ENCODE measurements at places on chromosomes 7 and 10.

DNA sequence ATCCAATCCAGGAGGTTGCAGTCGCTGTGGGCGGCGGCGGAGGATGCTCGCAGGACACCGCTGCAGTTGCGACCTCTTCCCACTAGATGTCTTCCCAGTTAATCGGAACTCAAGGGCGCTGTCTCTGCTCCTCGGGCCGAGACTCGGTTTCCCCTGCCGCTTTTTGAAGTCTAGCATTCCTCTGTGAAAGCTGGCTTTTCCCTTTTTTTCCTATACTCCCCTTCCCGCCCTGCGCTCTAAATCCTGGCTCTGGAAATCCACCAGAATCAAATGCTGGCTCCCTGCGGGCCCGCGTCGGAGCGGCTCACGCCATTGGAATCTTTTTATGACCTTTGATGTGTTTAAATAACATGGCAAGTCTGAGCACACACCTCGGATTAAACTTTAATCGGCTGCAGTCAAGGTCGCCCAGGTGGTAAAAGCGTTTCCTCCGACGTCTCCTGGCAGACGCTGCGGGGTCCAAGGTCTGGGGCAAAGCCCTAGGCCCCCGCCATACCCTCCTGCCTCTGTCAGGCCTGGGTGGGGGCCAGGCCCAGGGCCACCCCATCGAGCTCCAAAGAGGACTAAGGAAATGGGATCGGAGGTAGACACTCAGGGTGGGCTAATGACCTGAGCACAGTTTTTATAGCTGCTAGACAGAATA, 10.7 kb upstream of the HOXA13 start:
- DNase-seq = no peak

- no peak for DNase-seq
Observed at GRCh38 chr7:123270570-123270969, 70.8 kb upstream of the SLC13A1 start.

DNA sequence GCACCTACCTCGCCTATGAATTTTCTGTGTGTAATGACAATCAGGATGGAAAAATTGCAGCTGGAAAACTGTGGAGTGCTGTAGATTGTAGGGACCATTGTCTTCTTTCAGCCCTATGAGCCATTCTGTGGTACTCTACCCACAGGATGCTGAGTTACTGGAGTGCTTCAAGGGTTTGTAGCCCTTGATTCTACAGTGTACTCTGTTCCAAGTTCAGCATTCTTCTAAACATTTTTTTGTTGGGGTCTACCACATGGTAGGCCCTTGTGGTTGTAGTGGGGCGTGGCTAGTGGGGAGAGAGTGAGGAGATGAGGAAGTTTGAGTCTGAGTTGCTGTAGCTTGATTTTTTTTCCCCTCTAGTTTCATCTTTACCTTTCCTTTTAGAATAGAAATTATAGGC, 33.5 kb downstream of the REEP3 start:
- no peak for DNase-seq

DNA sequence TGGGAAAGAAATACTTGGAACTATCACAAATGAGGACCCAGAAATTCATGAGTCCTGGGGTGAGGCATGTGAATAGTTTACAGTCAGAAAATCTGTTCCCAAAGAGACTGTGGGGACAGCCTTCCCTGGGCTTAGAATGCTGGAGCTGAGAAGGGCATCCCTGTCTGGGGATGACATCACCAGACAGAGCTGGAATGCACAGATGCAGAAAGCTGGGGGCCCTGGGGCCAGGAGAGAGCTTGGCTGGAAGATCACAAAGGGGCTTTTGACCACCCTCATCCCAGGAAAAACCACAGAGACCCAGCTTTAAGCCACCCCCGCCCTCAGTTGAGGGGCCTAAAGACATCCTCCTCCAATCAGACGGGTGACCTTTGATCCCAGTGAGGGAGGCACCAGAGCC, 264.5 kb downstream of the PLXNA4 start:
- DNase-seq = no peak

- DNase-seq = no peak
Observed at GRCh38 chr7:43105521-43106120, 6.8 kb upstream of the HECW1 start.

DNA sequence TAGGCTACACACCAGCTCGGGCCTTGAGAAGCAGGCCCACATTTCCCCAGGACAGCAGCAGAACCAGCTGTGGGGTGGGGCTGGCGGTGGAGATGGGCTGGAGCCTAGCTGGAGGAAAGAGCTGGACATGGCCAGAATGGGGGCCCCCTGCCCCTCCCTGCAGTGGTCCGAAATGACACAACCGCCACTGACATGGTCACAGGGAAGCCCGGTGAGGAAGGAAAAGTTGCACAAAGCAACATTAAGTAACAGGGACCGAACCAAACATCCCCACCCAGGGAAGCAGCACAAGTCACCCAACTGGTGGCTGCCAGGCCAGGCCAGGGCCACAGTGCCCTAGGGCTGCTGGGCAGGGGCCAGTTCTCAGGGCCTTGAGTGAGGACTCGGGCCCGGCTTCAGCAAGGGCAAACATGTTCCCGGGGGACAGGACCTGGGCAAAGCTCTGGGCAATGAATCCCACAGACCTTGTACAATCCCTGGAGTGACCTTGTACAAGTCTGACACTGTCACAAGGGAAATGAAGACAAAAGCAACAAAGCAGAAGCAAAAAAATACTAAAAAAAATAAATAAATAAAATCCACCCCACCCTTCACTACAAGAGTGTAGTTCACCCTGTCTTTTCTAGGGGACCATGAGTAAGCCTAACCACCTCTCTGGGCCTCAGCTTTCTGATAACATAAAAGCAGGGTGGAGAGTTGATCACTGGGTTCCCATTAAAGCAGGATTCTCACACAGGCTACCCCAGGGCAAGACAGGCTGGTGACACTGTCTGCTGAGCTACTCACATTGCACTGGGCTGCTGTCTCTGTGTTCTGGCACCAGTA, 33.0 kb downstream of the PSAP start:
- no peak for DNase-seq

DNA sequence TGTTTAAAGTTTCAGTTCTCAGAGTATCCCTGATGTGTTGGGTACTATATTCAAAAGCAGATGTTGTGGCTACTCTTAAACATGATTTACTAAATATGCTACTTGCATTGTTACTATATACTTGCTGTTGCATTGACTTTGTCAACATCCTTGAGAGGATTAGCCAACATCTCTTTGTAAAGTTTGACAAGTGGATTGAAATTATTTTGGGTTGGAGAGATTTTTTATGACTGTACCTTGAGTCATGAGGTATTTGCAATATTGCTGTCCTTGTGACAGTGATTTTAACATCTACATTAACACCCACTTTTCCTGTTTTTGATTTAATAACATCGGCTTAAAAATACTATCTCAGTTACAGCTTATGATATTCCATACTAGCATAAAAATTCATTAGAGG, 31.9 kb downstream of the MRC1 start:
- no peak for DNase-seq

DNA sequence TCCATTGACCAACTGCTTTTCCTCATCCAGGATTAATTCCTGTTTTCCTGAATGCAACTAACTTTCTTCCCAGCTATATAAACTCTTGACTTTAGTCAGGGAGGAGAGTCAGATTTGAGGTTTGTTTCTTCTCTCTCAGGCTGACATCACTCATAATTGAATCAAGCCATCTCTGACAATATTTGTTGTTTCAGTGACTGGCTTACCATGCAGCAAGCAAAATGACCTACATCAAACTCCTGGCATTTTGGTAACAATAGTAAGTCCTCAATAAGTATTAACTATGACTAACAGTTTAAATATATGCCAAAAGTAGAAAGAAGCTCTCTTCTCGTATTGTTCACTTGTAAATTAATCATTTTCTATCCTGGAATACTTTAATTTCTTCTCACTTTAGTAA, 625.7 kb upstream of the KCND2 start:
- DNase-seq = no peak

DNA sequence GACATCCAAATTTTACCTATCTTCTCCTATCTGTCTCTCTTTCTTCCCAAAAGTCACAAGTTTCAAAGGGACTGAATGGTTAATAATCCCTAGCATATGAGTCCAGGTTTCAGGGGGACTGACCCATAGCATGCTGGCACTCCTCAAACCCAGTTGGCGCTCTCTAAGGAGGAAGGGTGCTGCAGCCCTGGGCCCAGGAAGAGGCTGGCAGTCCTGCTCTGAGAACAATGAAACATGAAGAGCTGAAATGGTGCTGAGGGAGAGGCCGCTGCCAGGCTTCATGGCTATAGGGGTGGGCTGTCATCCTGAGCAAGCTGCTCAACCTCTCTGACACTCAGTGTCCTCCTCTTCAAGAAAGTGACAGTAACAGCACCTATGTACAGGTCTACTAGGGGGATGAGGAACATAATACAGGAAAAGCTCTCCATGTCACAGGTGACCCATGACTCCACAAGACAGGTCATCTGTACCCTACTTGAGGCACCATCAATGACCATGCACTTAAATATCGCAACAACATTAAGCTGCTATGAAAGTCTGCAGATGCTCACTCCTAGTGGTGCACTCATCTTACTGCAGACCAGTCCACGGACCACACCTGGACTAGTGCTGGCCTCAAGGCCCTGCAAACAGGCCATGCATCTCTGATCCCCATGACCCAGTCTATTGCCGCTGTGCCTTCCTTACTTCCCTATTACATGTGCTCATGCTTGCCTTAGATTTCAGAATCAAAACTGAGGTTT, 17.0 kb downstream of the COBL start:
- no peak for DNase-seq

DNA sequence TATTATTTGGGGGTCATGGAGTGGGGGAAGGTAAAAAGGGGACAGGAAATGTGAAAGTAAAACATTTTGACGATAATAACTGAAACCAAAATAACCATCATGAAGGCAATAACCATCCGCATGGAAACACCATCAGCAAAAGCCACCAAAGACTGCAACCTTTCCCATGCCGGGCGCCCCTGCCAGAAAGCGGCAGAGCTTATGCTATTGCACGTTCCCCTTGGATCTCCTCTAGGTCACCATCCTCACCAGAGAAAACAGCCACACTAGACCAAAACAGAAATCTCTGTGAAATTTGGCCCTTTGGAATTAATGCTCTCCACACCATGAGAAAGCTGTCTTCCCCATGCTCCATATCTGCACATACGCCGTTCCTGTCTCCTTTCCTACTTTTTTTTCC, 31.1 kb downstream of the DRGX start:
- DNase-seq = no peak

DNA sequence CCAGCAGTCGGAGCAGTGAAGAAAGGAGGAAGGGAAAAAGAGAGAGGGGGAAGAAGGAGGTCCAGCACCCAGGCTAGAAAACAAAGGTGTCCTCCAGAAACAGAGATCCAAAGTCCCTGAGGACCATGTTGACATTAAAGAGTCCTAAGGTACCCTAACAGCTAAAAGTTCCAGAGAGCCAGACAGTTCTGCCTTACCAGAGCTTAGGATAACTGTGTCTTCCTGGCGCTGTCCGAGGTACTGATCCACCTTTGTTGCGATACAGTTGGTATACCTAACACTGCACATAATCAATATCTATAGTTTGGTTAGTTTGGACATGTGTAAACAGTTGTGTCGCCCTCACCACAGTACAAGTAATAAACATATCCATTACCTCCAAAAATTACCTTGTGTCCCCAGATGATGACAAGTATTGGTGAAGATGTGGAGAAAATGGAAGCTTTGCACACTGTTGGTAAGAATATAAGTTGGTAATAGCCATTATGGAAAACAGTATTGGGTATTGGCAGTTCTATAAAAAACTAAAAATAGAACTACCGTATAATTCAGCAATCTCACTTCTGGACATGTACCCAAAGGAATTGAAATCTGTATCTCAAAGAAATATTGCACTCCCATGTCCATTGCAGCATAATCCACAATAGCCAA, 59.8 kb downstream of the GRID1 start:
- DNase-seq = no peak

DNA sequence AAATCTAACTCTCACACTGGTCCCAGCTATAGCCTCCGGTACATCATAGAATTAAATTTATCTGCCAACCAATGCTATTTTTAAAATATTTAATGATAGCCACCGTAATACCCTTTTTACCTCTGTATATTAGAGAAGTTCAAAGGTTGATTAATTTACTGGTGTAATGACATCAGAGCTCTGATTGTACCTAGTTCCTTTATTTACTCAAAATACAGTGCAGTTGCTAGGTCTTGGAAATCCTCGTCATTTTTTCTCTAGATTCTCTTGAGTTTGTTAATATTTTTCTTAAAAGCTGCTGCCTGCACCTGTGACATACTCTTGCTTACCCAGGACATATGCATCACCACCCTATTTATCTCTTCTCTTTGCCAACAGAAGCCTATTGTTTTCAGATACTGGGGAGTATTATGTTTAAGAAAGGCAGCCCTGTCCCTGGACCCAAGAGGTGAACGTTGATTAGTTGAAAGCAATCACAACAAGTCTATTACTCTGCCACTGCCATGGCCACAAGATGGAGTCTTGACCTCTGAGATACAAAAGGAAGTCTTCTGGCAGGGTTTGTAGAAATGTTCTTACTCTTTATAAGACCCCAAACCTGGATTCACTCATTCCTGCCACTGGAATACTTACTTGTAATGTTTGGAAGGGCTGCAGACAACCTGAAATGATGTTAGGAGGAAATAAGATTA, 25.6 kb upstream of the TMEM26 start:
- no peak for DNase-seq

DNA sequence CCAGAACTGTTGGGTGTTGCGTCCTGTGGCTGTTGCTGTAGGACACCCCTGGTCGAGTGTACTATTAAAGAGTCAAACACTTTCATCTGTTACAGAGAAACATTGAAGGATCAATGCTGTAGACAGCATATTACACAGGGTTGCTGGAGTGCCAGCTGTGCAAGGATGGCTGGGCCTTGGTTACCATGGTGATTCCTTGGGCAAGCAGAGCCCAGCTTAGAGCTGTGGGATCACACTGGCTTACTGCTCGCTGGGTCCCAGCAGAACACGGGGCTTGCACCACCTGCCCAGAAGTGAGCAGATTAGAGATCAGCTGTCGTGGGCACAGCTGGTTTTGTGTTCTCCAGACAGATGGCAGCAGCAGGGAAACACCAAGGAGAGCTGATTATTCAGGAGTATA, 76.0 kb downstream of the GPR141 start:
- no peak for DNase-seq

DNA sequence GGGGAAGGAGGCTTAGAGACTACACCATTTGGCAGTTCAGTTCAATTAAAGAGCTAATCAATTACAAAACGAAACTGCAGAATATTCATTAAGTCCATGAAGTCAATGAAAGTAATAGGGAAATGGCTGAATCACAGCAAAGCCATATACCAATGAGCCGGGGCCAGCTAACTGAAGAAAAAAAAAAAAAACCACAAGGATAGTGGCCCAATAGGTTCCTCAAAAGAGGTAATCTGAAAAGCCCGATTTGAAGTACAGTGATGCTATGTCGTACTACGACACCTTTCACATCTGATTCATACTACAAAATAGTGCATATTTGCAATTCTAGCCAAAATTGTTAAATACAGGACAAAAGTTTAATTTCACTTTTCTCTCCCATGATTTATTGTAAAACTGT, 2.5 kb downstream of the ARHGAP12 start:
- no peak for DNase-seq

Measured in NCI-H510A (cell line).